Hematopoietic multipotent progenitor cell treated with erythropoietin and hydrocortisone succinate and interleukin-3 and kit ligand, for 6 days (in vitro differentiated cells): ENCODE measurements at places on chromosomes 13 and 19.

DNA sequence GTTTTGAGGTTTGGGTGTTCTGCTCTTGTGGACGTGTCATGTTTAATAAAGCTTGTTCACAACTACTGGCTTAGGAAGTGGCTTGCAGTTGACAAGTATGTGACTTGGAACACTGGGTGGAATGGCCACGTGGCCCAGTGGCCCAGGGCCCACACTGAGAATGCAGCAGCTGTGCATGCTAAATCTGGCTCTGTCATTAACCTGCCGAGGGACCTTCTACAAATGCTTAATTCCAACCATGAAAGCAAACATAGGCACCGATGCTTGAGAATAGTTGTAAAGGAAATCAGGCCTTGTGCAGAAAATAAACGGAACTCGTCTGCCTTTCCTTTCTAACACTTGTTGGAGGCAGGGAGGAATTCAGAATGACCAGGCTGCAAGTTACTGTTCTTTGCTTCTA is 11.6 kb upstream of the CLDN10 start:
- DNase-seq: no peak

- no peak for DNase-seq
Observed at GRCh38 chr19:41848666-41849065, 3.8 kb downstream of the DMRTC2 start.

- peak; percentile 80 for DNase-seq
Observed at GRCh38 chr19:57708641-57709361, at the start of gene ZNF154. Gene ZNF154, minus strand, starts transcription at chr19:57709204. Its CDS starts 233 bp downstream, at chr19:57708971.

DNA sequence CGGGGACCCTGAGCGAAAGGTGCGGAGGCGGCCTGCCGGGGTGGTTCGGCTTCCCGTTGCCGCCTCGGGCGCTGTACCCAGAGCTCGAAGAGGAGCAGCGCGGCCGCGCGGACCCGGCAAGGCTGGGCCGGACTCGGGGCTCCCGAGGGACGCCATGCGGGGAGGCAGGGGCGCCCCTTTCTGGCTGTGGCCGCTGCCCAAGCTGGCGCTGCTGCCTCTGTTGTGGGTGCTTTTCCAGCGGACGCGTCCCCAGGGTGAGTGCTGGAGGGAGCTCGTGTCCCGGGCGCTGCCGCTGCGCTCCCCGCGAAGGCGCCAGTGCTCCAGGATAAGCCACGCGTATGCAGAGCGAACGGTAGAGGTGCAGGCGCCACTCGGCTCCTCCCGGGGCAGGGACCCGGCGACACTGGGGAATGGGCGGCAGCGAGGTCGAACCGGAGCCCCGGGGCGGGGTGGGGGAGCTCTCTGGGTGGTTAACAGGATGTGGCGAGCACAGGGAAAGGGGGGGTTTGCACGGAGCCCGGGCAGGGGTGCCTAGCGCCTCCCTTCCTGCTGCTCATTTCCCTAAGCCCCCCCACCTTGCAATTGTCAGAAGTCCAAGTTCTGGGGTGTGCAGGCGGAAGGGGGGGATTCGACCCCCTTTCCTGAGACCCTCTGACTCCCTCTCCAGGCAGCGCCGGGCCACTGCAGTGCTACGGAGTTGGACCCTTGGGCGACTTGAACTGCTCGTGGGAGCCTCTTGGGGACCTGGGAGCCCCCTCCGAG is at the start of gene IL27RA:
TSS of gene IL27RA (plus strand) at position 44 of the 762 bp plus-strand sequence. CDS start at position 155, 111 bp downstream.
- DNase-seq: peak; percentile 84

DNA sequence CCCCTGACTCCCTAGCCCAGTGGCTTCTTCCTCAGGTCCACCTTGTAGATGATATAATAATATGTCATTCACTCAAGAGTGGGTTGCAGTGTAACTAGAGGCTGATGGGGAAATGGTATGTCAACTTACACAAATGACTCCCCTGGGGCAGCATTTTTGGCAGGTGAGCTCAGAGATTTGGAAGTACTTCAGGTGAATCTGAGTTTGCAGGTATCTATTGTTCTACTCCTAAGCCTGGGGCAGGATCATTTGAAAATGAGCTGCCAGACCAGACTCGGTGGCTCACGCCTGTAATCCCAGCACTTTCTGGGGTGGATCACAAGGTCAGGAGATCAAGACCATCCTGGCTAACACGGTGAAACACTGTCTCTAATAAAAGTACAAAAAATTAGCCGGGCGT is 11.6 kb upstream of the CNMD start:
- DNase-seq: no peak

- peak; percentile 56 for DNase-seq
Observed at GRCh38 chr13:52695856-52696255, 43.2 kb downstream of the SUGT1 start.

DNA sequence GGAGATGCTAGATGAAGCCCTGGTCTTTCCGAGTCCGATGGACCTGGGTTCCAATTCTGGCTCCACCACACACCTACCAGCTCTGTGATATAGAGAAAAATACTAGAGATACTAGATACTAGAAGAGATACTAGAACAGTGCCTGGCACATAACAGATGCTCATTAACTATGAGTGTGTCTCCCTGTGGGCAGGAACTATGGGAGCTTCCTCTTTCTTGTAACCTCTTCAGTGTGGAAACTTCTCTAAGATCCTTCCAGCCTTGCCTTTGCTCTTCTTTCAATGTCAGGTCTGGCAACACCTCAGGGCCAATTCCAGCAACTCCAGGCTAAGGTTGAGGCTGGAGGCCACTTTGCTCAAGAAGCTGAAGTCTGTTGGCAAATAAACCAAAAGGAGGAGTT is 143.9 kb downstream of the KATNAL1 start:
- DNase-seq: peak; percentile 10

DNA sequence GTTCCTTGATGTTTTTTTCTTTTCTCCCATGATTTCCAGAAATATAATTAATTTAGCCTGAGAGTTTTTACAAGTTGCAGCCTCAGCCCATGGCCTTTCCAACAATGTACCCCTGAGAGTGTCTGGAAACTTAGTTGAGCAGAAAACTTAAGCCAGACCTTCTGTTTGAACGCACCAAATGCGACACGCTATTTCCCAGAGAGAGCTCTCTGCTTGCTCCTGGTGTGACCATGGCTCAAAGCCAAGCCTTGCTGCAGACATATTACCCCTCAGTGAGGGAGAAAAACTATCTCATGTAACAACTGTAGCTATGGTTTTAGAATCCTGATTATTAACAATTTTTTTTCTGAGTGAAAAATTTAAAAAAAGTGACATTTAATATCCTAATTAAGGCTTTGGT is 1204.5 kb upstream of the SLC10A2 start:
- DNase-seq: no peak

GRCh38 chr13:91369441-91369831 is 21.9 kb downstream of the MIR17HG start:
- peak; percentile 44 for DNase-seq

DNA sequence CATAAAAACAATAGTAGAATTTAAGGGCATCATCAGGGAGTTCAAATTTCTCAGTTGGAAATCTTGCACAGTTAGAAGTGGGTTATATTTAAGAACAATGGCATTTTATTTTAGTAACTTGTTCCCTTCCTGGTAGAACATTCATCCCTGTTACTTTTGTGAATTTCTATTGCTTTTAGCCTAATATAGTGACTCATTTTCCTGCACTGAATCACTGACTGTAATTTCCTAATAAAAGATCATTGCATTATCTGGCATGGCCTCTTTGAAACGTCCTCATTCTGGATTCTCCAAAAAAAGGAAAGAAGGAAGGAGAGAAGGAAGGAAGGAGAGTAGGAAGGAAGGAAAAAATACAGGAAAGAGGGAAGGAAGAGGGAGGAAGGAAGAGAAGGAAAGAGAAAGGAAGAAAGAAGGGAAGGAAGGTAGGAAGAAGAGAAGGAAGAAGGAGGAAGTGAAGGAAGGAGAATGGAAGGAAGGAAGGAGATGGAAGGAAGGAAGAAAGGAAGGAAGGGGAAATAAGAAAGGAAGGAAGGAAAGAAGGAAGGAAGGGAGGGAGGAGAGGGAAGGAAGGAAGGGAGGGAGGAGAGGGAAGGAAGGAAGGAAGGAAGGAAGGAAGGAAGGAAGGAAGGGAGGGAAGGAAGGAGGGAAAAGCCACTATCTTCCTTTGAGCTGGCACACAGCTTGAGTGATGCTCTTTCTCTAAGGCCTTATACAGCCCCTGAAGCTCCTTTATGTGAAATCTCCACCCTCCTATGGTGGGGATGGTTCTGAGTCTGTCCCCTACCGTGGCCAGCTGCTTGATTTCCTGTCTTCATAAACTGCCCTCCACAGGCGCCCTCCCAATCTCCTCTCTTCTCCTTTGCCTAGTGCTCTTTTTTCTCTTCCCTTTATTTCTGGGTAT is 29.8 kb upstream of the TM9SF2 start:
- no peak for DNase-seq

DNA sequence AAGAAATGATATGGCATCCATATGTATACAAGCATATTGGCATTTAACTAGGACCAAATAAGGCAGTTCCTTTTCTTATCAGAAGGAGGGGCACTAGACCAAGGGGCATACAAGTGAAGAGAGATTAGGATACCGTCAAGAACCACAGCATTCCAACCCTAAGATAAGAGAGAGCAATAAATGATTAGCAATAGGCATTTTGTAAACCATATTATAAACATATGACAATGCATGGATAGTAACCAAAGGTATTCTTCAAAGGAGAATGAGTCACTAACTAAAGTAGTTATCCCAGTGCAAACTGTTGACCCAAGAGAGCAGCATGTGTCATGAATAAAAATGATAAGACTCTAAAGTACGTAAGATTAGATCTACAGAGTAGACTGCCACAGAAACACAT is 500.9 kb upstream of the HTR2A start:
- DNase-seq: peak; percentile 2

GRCh38 chr13:44752164-44752563 is 176.0 kb upstream of the TSC22D1 start:
- no peak for DNase-seq

GRCh38 chr19:1173845-1174809 is at the start of gene SBNO2:
Gene SBNO2, minus strand, starts transcription at chr19:1174268. Its CDS starts 19,992 bp downstream, at chr19:1154276.
- DNase-seq: peak; percentile 90

DNA sequence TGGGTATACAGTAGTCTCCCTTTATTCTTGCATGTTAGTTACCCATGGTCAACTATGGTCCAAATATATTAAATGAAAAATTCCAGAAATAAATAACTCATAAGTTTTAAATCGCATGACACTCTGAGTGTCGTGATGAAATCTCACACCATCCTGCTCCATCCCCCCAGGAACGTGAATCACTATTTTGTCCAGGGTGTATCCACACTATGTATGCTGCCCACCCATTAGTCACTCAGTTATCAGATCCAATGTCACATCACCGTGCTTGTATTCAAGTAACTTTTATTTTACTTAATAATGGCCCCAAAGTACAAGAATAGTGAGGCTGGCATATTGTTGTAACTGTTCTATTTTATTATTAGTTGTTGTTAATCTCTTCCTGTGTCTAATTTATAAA is 115.8 kb upstream of the SERP2 start:
- DNase-seq: peak; percentile 24

DNA sequence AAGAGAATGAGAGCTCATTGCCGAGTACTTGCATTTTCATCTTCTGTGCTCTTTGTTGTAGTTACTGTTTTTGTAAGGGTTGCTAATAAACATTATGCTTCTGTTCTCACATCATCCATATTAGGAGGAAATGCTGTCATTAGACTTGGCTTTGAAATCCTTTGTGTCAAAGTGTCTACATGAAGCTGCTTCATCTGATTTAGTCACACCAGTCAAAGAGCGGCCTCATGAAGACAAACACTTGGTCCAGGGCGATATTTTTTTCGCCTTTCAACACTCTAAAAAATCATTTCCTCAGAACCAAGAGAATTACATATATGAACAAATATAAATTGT is 105.0 kb downstream of the SPRY2 start:
- no peak for DNase-seq

- DNase-seq: no peak
Observed at GRCh38 chr13:34004676-34005075, 186.7 kb downstream of the RFC3 start.

DNA sequence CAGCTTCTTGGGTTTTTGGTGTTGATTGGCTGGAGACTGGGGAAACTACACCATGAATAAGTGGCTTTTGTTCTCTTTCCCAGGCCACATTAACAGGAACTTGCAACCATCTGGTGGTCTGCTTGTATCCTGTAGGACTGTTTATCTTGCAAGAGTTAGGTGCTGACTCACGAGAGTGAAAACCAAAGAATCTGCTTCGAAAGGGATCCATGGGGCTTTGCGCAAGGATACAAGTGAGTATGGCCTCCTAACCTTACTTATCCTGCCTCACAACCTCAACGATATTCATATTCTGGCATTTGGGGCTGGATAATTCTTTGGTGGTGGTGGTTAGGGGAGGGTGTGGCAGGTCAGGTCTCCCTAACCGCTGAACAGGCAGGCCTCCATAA is 4.7 kb upstream of the SIGLECL1 start:
- DNase-seq: peak; percentile 74

DNA sequence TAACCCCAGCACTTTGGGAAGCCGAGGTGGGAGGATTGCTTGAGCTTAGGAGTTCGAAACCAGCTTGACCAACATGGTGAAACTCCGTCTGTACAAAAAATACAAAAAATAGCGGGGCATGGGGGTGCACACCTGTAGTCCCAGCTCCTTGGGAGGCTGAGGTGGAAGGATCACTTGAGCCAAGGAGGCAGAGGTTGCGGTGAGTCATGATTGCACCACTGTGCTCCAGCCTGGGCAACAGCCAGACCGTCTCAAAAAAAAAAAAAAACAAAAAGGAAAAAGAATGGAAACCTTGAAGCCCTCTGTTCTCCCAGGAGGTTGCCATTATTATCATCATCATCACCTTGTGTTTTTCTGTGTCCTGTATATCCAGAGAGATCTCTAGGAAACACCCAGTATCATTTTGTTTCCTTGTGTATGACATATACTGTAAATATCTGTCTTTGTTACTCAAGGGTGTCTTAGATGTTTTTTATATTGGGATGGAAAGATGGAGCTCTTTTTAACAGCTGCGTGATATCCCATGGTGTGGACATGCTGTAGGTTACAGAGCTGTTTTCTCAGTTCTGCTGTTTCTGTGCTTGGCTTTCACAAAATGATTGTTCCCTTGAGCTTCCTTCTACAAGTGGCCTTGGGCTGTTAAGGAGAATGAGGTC is 11.8 kb downstream of the CHAF1A start:
- no peak for DNase-seq

DNA sequence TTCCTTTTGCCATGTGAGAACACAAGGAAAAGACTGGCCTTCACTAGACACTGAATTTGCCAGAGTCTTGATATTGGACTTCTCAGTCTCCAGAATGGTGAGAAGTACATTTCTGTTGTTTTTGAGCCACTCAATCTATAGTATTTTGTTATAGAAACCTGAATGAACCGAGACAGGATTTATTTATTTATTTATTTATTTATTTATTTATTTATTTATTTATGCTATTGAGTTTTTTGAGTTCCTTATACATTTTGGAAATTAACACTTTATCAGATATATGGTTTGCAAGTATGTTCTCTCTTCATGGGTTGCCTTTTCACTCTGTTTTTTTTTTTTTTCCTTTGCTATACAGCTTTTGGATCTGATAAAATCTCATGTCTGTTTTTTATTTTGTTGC is 319.0 kb upstream of the PCDH20 start:
- DNase-seq: no peak
